NCI-H345 (cell line): ENCODE measurements at places on chromosomes 1 and 21.

DNA sequence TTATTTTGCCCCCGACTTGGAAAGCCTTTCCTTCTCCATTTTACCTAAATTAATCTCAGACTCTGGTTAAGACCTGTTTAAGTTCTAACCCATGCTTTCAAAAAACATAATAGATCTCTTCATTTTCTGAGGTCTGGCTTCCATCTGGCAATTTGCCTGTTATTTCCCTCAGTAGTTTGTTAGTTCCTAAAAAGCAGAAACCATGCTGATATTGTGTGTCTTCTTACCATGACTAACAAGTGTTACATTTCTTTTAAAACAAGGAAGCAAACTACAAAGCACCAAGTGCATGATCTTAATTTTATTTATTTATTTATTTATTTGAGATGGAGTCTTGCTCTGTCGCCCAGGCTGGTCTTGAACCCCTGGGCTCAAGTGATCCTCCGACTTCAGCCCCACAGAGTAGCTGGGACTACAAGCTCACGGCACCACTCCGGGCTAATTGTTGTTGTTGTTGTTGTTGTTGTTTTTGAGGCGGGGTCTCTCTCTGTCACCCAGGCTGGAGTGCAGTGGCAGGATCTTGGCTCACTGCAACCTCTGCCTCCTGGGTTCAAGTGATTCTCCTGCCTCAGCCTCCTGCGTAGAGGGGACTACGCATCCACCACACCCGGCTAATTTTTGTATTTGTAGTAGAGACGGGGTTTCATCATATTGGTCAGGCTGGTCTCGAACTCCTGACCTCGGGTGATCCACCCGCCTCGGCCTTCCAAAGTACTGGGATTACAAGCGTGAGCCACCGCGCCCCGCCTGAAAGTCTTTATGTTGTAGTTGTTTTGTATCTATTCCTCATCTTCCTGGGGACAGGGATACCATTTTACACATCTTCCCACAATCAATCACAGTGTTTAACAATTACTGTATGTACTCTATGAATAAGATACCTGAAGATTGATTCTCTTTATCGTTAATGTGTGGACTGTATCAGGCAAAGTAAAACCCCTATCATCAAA lies 1.3 kb upstream of the PATJ start:
- no peak for DNase-seq

DNA sequence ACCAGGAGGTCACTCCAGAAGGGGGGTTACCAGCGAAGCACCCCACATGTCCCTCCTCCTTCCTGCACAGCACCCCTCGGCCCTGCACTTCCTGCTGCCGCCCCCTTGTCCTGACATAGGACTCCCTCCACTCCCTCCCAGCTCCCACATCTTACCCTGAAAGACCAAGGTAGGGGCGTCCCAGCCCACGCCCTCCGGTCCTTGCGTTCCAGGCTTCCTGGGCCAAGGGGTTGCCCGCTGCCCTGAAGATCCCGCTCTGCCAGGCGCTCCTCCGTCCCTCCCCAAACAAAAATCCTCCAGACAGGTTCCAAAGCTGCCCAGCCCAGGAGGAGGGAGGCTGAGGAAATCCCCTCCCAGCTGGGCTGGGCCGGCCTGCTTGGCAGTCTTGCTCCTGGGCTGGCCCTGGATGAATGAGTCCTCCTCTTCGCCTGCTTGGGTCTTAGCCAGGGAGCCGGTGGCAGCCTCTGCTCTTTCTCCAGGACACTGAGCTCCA lies at the start of gene RHBDL2:
Gene RHBDL2, minus strand, starts transcription at position 304 of the 493 bp plus-strand sequence. CDS start 22,618 bp downstream, outside the sequence.
- no peak for DNase-seq

- no peak for DNase-seq
Observed at GRCh38 chr21:23014021-23014420, 2015.8 kb downstream of the NCAM2 start.

- DNase-seq: peak; percentile 30
Observed at GRCh38 chr21:43611598-43612369, 47.5 kb downstream of the HSF2BP start.

DNA sequence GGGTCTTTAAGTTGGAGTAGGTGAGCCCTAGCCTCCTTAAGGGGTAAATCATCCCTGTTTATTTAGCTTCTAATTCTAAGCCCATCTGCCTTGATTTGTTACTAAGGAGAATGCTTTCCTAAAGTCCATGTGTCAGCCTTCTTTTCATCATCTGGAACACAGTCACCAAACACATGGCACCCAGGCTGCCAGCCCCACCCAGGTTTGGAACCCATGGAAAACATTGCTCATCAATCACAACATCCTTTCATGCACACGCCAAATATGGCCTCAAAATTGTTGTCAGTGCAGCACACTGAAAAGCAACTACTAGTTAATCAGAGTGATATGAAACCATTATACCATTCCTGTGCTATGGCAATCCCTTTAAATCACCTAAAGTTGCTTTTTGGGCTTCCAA lies 386.7 kb upstream of the ESRRG start:
- DNase-seq: no peak

DNA sequence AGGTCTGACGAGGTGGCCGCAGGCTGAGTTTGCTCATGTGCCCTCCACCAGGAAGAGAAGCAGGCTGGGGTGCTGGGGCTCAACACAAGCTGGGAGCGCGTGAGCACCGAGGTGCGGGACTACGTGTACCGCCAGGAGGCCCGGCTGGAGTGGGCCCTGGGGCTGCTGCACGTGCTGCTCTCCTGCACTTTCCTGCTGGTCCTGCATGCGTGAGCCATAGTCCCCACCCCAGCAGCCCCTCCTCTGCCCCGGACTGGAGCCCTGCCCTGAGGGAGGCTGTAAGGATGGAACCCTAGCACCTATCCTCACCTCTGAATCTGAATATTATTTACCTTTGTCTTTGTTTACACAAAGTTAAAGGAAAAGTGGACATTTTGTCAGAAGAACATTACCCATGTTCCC lies 7.8 kb upstream of the ADAM15 start:
- no peak for DNase-seq

GRCh38 chr1:5949085-5949760 lies 43.0 kb downstream of the NPHP4 start:
- DNase-seq: peak; percentile 72

GRCh38 chr1:38586993-38587646 lies 272.5 kb downstream of the RRAGC start:
- DNase-seq: peak; percentile 12

DNA sequence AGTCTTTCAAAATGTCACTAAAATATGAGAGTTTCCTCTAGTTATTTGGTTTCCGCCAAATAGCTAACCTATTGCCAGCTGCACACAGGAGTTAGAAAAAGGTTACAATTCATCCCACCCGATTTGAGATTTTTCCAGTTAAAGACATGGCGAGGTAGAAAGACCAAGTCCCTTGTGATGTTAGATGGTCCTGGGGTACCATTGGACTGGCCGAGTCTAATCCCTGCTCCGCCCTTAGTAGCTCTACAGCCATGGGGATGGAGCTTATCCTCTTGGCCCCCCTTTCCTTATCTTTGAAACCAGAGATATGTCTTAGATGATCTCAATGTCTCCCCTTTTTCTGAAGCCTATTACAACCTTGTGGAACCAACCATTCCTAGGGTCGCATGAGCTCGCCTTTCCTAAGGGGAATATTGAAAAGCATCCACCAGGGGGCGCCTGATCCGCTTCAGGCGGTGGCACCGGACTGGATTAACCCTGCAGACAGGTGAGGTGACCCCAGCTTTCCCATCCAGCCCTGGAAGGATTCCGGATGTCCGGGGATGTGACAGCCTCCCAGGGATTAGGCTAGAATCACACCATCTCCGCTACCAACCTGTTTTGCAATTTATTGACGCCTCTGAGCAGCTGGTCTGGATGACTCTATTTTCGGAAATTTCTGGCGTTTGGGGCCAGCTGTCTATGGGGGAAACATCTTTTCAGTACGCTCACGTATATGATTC lies 68.3 kb upstream of the SIM2 start:
- peak; percentile 59 for DNase-seq

- DNase-seq: peak; percentile 73
Observed at GRCh38 chr1:63322944-63323864, 837 bp downstream of the FOXD3 start.

DNA sequence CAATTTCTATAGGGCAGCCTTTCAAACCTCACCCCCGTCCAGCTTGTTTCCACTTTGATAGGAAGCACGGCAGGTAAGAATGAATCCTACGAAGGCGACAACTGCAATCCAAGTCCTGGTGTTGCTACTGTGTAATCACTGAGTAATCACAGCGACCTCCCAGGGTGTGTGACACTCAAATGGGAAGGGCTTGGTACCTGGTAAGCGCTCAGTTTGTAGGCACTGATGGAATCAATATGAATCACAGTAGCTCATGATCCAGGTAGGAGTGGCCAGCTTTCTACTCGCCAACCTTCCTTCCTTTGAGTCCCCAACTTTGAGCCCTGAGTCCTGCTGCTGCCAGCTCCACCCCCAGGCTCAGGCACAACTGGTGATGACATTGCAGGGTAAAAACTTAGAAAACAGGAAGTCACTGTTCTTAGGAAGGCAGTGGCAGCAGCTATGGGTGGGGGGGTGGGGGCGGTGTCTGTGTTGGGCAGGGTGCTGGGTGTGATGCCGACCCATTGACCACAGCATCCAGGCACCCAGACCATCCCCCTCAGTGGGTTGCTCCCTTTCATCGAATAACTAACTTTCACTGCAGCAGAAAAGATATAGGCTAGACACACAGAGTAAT lies 70.7 kb downstream of the CD247 start:
- no peak for DNase-seq

DNA sequence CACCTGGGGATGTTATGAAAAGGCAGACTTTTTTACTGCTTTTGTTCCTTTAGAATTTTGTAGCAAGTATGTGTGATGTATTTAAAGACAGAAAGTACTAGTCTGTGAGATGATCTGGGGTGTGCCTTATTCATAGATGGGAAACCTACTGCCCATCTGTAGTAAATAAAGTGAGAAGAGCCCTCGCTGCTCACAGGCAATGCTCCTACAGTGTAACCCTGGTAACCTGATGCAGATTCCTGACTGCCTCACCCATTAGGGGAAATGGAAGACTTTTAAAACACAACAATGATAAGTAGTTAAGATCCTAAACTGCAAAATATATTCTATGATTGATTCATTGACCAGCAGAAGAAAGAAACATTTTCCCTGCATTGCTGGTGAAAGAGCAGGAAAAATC lies 19.4 kb upstream of the TMEM201 start:
- DNase-seq: no peak

DNA sequence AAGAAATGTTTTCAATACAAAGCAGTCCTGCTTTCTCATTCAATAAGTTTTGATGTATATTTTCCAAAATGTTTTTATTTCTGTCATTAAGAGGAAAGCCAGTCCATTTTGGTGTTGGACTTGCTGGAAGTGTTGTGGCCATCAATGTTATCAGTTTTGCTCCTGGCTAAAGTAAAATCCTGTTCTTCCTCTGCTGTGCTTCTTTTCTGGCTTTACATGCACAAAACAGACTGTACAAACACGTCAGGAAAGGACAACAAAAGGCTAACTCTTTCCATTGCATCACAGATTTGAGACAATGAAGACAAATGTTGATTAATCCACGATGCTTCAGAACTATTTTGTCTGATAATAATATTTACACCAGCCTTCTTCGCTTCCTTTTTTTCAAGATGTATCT lies 735.4 kb downstream of the LTN1 start:
- DNase-seq: no peak

GRCh38 chr1:238649200-238649599 lies 737.2 kb upstream of the CHRM3 start:
- no peak for DNase-seq

- peak; percentile 31 for DNase-seq
Observed at GRCh38 chr1:230140221-230141020, 73.4 kb downstream of the GALNT2 start.

- DNase-seq: no peak
Observed at GRCh38 chr1:153805886-153806719, 30.9 kb downstream of the SLC27A3 start.

DNA sequence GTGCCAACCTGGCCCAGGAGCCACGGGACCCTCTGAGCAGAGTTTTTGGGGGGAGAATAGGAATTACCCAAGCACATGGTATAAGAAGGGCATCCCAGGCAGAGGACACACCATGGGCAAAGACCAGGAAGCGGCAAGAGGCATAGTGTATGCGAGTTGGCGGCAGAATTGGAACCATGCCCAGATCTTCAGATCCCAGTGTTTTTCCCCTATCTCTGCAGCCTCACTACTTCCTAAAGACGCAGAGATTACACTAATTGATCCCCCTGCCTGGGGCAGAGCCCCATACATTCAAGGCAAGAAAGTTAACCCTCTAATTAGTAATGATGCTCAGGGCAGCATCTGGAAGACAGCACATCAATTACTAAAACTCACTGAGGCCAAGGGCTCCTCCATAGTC lies 48.2 kb downstream of the SYT2 start:
- DNase-seq: peak; percentile 68

GRCh38 chr1:156104861-156105832 lies 9.4 kb upstream of the LMNA start:
- DNase-seq: no peak

DNA sequence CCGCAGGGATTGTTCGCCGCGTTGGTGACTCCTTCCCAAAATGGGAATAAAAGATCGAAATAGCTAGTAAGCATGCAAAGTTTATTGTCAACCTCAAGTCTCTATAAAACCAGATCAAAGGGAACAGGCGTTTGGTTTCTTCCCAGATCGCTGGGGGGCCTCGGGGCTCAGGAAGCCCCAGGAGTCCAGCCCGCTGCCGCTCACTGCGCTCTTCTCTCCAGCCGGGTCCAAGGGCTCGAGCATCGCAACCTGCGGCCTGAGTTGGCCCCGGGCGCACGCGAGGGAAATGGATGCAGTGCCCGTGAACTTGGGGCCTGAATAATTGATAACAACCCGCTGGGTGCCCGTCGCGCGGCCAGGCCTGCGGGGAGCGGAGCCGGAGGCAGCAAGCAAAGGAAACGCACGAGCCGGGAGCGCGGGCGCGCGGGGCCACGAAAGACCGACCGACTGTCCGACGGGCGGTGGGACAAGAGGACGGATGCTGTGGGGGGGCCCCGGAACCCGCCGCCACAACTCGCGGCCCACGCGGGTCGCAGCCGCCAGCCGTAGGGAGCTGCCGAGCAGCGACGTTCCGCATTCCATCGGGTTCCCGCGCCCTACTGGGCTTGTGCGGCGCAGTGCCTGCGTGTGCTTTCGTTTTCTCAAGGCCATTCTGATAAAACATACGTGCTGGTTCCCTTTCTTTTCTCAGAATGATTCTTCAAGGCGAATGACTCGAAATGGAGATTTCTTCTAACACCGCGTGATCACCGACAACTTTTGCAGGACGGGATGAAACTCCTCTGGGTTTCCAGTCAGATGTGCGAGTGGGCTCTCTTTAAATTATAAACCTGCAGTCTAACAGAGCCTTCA lies 14.0 kb upstream of the ALX3 start:
- no peak for DNase-seq

GRCh38 chr1:110631836-110632620 lies 25.9 kb upstream of the KCNA2 start:
- no peak for DNase-seq

- DNase-seq: no peak
Observed at GRCh38 chr1:58754073-58754613, 29.7 kb downstream of the JUN start.

- peak; percentile 35 for DNase-seq
Observed at GRCh38 chr1:156797212-156797871, 19.3 kb downstream of the SH2D2A start.

DNA sequence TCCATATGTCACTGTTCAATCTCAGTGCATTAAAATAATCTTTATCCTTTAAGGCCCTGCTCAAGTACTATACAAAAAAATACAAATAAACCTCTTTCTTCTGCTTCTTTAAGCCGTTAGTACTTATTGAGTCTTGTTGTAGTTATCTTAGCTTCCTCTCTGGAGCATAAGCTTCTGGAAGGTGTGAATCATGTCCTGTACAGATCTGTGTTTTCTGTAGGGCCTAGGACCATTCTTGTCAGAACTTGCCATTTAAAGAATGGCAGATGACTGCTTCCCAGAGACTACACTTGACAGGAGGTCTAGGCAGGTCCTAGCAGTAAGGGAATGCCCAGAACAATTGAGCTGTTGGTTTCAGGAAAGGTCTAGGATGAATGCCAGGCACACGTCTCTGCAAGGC lies 12.9 kb downstream of the NEK7 start:
- no peak for DNase-seq
